Activated T-cell treated with anti-CD3 and anti-CD28 coated beads, Interleukin-2, amount 50 U/mL, for 72 hours (primary cell): ENCODE measurements at places on chromosomes 2 and 18.
A peak's percentile ranks its signal among the peaks of the same experiment; 100 is the strongest.

- no peaks in the 10 kb centered on the region for H3K4me1 ChIP-seq
- H3K4me3 ChIP-seq: no peak overlapping the region
- DNase-seq: no peak
Observed at GRCh38 chr2:43486603-43487002, 109.2 kb downstream of the THADA start.

- H3K36me3 ChIP-seq: no peaks in the 10 kb centered on the region
- no peaks in the 10 kb centered on the region for H3K27me3 ChIP-seq
- H3K27ac ChIP-seq: no peak overlapping the region
- no peak overlapping the region for H3K4me3 ChIP-seq
- DNase-seq: no peak
Observed at GRCh38 chr2:145095641-145096435, 575.9 kb upstream of the ZEB2 start.

- H3K27ac ChIP-seq: peak overlapping the region; percentile 98
- no peak for DNase-seq
- H3K27me3 ChIP-seq: no peaks in the 10 kb centered on the region
- H3K36me3 ChIP-seq: no peaks in the 10 kb centered on the region
- H3K4me3 ChIP-seq: peak overlapping the region; percentile 100
Observed at GRCh38 chr18:47149457-47150028, 757 bp downstream of the HDHD2 start.

DNA sequence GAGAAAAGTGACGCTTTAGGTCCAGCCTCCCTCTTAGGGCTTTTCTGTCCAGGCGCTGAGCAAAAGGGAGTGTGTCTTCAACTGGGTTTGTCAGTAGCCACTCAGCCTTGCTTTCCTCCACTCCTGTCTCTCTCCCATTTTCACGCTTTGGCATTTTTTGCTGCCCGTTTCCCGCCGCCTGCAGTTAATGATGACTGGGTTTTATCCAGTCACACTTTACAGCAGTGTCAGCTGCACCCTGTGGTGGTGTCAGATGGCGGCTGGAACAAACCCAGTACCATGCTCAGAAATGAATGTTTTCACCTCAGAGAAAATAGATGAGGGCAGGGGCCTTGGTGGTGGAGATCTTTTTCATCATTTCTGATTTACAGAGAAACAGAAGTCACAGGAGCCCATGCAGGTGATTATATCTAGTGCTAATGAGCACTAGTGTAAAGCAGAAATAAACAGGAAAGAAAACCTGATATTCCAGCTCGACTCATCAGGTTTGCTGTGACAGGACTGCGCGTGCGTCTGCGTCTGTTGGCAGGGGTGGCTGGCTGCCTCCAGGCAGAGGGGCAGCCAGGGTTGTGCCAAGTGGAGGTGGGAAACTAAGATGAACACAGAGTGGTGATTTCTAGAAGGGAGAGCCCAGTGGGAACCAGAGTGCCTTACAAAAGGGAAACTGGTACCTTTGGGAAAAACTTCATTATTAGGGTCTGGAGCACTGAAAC lies 139.9 kb downstream of the TANC1 start:
- H3K36me3 ChIP-seq: no peaks in the 10 kb centered on the region
- no peak for DNase-seq
- no peaks in the 10 kb centered on the region for H3K4me1 ChIP-seq
- H3K27me3 ChIP-seq: no peaks in the 10 kb centered on the region

- H3K27me3 ChIP-seq: no peaks in the 10 kb centered on the region
- H3K4me1 ChIP-seq: no peaks in the 10 kb centered on the region
- no peak overlapping the region for H3K4me3 ChIP-seq
- DNase-seq: no peak
Observed at GRCh38 chr2:5353565-5353964, 338.6 kb upstream of the SOX11 start.

DNA sequence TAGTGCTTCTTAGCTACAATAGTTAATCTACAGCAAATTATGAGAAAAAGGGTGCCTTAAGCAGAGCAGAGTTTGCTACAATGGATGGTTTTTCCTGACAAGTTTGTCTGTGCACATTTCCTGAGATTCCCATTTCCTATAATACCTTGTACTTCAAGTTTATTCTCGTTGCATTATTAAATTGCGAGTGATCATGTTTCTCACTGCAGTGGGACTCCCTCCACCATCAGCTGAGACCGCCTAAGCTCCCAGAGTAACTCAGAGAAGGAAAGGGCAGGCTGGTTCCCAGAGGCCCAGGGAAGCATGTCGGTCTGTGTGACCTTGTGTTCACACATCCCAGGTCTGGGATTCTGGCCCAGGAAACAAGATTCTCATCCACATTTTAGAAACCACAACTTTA lies 162.1 kb downstream of the ARL4C start:
- no peak overlapping the region for H3K4me3 ChIP-seq
- no peaks in the 10 kb centered on the region for H3K27me3 ChIP-seq
- DNase-seq: no peak
- no peak overlapping the region for H3K27ac ChIP-seq
- peaks cover 30% of the 10 kb centered on the region for H3K4me1 ChIP-seq

DNA sequence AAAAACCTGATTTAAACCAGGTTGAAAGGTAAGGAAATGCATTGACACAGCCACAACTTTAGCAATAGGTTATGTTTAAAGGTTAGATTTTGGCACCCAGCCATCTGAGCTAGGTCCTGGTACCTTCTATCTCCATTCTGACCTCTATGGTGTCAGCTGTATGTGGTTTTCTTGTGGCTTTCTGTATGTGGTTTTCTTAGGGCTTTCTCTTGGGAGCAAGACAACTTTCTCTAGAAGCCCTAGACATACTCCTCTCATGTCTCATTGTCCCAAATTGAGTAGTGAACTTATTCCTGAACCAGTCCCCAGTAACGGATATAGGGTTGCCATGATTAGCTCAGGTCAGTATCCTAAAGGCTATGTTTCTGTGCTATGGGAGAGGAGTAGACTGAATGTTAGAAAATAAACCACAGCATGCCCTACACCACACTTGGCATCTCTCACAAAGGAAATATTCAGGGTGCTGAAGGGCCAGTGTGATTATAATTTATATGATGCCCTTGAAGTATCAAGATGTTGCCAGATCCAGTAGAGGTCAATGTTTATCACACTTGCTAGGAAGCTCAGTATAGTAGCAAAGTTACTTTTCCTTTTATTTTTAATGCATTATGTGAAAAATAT lies 176.1 kb downstream of the CAPN13 start:
- H3K27ac ChIP-seq: no peak overlapping the region
- peaks cover 1% of the 10 kb centered on the region for H3K36me3 ChIP-seq
- H3K4me1 ChIP-seq: peaks cover 10% of the 10 kb centered on the region
- DNase-seq: no peak
- no peaks in the 10 kb centered on the region for H3K27me3 ChIP-seq
- no peak overlapping the region for H3K4me3 ChIP-seq

- no peaks in the 10 kb centered on the region for H3K27me3 ChIP-seq
- DNase-seq: no peak
- H3K36me3 ChIP-seq: peaks cover 9% of the 10 kb centered on the region
- H3K4me3 ChIP-seq: no peak overlapping the region
- no peak overlapping the region for H3K27ac ChIP-seq
- H3K4me1 ChIP-seq: no peaks in the 10 kb centered on the region
Observed at GRCh38 chr2:68901199-68901514, 30.0 kb upstream of the BMP10 start.

DNA sequence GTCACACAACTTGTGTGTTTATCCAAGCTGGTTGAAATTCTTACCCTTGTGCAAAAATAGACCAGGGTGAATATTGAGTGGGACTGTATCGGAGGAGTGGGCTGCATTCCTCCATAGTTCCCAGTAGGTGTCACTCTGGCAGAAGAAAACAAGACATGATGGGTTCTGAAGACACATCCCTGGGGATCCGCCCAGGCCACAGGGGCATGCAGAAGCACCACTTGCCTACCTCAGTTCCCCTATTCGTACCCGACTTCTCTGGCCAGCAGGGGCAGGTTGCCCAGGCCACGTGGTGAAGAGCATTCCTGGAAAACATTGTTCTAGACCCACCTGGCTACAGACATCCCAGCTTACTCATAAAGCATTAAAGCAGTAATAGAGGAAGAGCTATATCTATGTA lies 168.2 kb downstream of the FAM210A start:
- H3K27ac ChIP-seq: peak overlapping the region; percentile 20
- H3K36me3 ChIP-seq: no peaks in the 10 kb centered on the region
- no peak overlapping the region for H3K4me3 ChIP-seq
- no peaks in the 10 kb centered on the region for H3K27me3 ChIP-seq

DNA sequence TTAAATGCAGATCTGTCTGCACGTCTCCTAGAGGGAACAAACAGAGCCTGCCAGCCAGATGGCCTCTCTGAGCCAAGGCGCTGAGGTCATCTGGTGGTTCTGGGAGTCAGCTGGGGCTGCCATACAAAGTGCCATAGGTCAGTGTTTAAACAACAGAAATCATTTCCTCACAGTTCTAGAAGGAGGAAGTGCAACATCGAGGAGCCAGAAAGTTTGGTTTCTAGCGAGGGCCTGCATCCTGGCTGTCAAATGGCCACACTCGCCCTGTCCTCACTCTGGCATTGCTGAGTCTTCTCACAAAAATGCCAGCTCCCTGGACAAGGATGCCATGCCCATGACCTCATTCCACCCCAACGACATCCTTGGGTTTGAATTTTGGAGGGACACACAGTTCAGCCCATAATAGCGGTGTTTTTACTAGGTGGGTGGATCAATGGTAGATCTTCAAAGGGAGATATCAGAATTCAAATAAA lies 59.6 kb downstream of the MYT1L start:
- H3K27me3 ChIP-seq: peaks cover 6% of the 10 kb centered on the region
- DNase-seq: no peak
- H3K4me3 ChIP-seq: no peak overlapping the region
- H3K36me3 ChIP-seq: no peaks in the 10 kb centered on the region
- H3K4me1 ChIP-seq: no peaks in the 10 kb centered on the region

DNA sequence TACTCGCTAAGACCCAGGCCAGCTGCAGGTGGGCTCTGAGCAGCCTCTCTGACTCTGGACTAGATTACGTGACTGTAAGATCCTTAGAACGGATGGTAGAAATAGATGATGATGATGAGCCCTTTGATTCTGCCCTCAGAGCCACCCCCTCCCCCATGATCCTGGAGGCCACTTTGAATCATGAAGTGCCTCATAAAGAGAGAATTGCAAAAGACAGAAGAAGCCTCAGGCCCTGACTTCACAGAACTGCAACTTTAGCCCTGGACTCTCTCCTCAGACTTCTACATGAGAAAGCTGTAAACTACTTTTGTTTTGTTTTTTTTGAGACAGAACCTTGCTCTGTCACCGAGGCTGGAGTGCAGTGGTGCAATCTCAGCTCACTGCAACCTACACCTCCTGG lies 15.4 kb upstream of the TET3 start:
- H3K4me3 ChIP-seq: peak overlapping the region; percentile 87
- H3K27me3 ChIP-seq: no peaks in the 10 kb centered on the region
- H3K36me3 ChIP-seq: no peaks in the 10 kb centered on the region
- peak; percentile 44 for DNase-seq

GRCh38 chr2:43460174-43460546 lies 135.7 kb downstream of the THADA start:
- DNase-seq: no peak
- H3K4me3 ChIP-seq: no peak overlapping the region
- peaks cover 11% of the 10 kb centered on the region for H3K4me1 ChIP-seq
- H3K27me3 ChIP-seq: no peaks in the 10 kb centered on the region

DNA sequence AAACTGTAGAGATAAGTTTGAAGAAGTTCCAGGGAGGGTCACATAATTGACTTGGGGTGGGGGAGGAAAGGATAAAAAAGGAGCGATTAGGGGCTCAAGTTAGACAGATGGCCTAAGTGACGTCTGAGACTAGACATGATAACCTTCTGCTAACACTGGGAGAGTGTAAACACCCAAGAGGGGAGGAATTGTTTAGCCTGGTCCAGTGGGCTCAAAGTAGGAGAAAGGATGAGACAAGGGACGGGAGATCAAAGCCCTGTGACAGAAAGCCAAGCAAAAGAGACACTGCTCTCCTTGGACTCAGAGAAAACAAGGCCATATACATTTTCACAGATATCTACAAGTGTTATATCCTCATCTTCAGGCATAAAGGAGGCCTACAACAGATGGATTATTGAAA lies 45.5 kb upstream of the IHH start:
- no peak overlapping the region for H3K27ac ChIP-seq
- DNase-seq: no peak
- peaks cover 42% of the 10 kb centered on the region for H3K4me1 ChIP-seq
- no peaks in the 10 kb centered on the region for H3K36me3 ChIP-seq

DNA sequence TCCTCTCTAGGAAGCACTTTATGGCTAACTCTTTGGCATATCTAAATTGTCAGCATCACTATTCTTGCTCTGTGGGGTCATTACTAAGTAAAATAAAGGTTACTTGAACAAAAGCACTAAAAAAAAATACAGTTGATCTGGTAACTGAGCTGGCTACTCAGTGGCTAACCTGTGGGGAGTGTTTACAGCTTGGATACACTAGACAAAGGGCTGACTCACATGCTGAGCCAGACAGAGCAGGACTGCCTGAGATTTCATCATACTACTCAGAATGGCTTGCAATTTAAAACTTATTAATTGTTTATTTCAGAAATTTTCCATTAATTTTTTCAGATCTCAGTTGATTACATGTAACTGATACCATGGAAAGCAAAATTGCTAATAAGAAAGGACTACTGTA lies 1690.4 kb upstream of the SLC39A10 start:
- no peak for DNase-seq
- H3K4me3 ChIP-seq: no peak overlapping the region
- H3K4me1 ChIP-seq: no peaks in the 10 kb centered on the region
- H3K27me3 ChIP-seq: no peaks in the 10 kb centered on the region
- H3K36me3 ChIP-seq: no peaks in the 10 kb centered on the region

DNA sequence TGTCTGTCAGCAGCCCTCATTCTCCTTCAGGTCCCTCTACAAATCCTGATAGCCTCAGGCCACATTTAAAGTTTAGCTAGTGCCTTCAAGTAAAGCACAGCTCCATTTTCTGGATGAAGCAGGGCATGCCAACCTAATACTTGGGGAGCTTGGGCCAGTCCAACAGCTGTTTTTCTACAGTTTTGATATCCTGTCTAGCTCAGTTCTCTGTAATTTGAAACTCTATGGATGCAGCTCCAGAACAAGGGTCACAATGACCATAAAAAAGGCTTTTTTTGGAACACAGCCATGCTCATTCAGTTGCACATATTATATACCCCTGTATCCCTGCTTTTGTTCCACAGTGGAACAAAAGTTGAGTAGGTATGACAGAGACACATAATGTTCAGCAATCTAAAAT lies 373.5 kb downstream of the SUCLG1 start:
- no peaks in the 10 kb centered on the region for H3K36me3 ChIP-seq
- no peaks in the 10 kb centered on the region for H3K27me3 ChIP-seq
- H3K4me1 ChIP-seq: no peaks in the 10 kb centered on the region
- DNase-seq: no peak
- H3K27ac ChIP-seq: no peak overlapping the region
- H3K4me3 ChIP-seq: no peak overlapping the region
